ENCODE measurements at places on chromosomes 16 and 17.

GRCh38 chr17:2707721-2708584 is 3.6 kb downstream of the CLUH start:
- peaks cover 32% of the 10 kb centered on the region for H3K4me1 ChIP-seq
- peaks cover 22% of the 10 kb centered on the region for H3K27me3 ChIP-seq
- H3K36me3 ChIP-seq, result no peaks in the 10 kb centered on the region
- DNase-seq, result peak; percentile 79

DNA sequence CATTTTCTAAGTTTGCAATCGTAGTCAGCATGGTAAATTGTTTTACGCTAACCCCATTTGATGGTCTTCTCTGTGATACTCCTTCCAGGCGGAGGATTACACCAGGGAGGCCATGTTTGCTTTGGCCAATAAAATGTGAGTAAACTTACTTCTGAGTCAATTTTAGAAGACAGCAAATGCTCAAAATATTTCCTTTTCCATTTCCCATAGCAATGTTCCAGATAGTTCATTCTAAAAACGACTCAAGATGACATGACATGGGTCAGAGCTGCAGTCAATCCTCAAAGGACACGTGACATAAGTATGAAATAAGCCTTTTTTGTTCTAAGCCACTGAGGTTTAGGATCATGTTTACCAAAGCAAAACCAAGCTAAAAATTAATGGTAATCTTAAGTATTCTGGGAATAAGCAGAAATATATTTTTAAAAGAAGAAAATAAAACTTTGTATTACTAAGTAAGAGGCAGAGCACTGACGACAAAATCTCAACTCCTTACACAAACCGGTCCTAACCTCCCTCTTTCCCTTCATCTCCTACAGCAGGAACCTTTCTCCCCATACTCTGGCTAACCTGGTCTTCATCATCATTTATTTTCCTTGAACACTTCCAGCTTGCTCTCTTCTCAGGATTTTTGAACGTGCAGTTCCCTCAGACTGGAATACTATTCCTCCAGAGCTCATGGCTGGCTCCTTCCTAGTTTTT is 266.2 kb downstream of the CEP112 start:
- H3K36me3 ChIP-seq, result no peaks in the 10 kb centered on the region
- H3K27me3 ChIP-seq, result no peaks in the 10 kb centered on the region
- H3K4me1 ChIP-seq, result no peaks in the 10 kb centered on the region
- H3K27ac ChIP-seq, result no peak overlapping the region

DNA sequence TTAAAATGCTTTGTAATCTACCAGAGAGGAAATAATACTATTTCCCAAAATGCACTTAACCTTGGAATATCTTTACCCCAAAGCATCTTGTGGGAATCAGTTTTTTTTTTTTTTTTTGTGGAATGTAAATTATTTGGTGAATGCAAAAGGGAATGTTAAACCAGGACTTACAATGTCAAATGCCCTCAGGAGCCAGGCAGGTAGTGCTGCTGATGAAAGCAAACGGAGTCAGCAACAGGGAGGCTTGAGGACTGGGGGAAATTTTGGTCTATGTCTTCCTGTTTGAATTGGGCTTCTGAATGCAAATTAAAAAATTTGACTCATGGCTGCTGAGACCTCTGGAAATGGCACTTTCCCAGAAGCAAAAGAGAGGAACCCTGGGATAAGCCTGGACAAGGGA is 96.5 kb upstream of the NLRP1 start:
- peaks cover 8% of the 10 kb centered on the region for H3K4me1 ChIP-seq
- no peaks in the 10 kb centered on the region for H3K36me3 ChIP-seq
- no peak overlapping the region for H3K4me3 ChIP-seq
- peak; percentile 67 for DNase-seq
- H3K27me3 ChIP-seq, result no peaks in the 10 kb centered on the region

GRCh38 chr16:24188751-24189318 is 67.3 kb upstream of the CACNG3 start:
- H3K27me3 ChIP-seq, result no peaks in the 10 kb centered on the region
- no peak overlapping the region for H3K27ac ChIP-seq
- DNase-seq, result no peak
- peaks cover 8% of the 10 kb centered on the region for H3K4me1 ChIP-seq
- no peaks in the 10 kb centered on the region for H3K36me3 ChIP-seq

DNA sequence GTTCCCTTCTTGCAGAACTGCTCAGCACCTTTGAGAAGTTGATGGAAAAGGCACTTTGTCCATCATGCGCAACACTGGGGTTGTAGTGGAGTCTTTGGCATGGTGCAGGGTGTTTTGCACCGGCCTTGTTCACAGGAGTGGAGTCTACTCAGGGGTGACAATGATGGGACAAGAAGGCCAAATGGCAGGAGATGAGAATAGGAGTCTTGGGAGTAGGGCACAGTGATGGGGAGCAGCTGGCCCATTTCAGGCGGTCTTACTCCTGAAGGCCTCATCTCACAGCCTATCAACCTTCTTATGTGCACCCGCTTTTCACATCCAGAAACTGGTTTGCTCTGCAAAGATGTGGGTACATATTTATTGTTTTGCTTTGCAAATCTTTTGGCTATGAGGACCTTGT is 13.4 kb upstream of the KCNG4 start:
- H3K36me3 ChIP-seq, result no peaks in the 10 kb centered on the region
- no peak overlapping the region for H3K27ac ChIP-seq
- H3K4me1 ChIP-seq, result no peaks in the 10 kb centered on the region
- DNase-seq, result no peak

- no peaks in the 10 kb centered on the region for H3K36me3 ChIP-seq
- DNase-seq, result no peak
- H3K4me3 ChIP-seq, result no peak overlapping the region
- no peak overlapping the region for H3K27ac ChIP-seq
- no peaks in the 10 kb centered on the region for H3K27me3 ChIP-seq
- H3K4me1 ChIP-seq, result no peaks in the 10 kb centered on the region
Measured at GRCh38 chr17:22461460-22462145, 769.3 kb downstream of the KCNJ18 start.

- no peaks in the 10 kb centered on the region for H3K27me3 ChIP-seq
- H3K36me3 ChIP-seq, result no peaks in the 10 kb centered on the region
- no peaks in the 10 kb centered on the region for H3K4me1 ChIP-seq
- no peak overlapping the region for H3K27ac ChIP-seq
- DNase-seq, result no peak
Measured at GRCh38 chr16:57825298-57826044, 23.2 kb upstream of the KIFC3 start.

DNA sequence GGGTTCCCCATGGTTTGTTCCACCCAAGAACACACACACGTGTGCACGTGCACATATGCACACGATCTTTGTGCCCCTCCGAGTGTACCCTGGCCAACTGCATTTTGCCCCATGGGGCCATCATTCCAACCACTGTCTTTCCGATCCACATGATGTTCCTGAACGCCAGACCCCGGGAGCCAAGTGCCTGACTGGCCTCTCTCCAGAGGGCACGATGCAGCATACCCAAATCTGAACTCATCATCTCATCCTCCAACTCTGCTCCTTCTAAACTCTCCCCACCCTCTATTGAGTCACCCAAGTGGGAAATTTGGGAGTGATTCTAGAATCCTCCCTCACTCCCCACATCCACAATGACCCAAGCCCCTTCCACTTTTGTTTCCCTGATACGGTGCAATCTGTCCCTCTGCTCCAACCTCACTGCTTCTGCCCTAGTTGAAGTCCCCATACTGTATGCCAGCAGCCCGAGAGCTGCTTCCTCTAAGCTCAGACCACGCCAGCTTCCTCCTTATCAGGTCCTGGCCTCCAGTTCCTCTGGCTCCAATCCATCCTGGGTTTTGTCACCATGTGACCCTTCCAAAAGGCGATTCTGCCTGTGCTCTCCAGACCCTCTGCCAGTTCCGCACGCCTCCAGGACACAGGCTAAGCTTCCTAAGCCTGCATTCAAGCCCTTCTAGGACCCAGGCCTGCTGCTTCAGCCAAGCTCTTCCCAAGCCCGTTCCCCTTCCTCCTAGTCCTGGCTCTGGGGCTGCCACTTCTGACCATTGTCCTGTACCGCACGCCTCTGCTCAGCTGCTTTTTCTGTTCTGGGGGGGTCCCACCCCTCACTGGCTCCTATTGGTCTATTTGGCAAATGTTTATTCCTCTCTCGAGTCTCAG is 10.1 kb upstream of the TMEM208 start:
- no peak for DNase-seq
- H3K36me3 ChIP-seq, result no peaks in the 10 kb centered on the region
- H3K4me1 ChIP-seq, result no peaks in the 10 kb centered on the region
- H3K27ac ChIP-seq, result no peak overlapping the region

GRCh38 chr17:77174928-77175661 is 34.3 kb downstream of the SEC14L1 start:
- H3K27ac ChIP-seq, result no peak overlapping the region
- no peaks in the 10 kb centered on the region for H3K27me3 ChIP-seq
- H3K36me3 ChIP-seq, result peaks cover 18% of the 10 kb centered on the region
- H3K4me1 ChIP-seq, result 0 out of 2 replicates have a peak, but pooled peaks cover 14% of the 10 kb centered on the region

- H3K36me3 ChIP-seq, result no peaks in the 10 kb centered on the region
- DNase-seq, result no peak
- H3K27ac ChIP-seq, result no peak overlapping the region
Measured at GRCh38 chr17:48240562-48241130, 133.1 kb downstream of the SNX11 start.

GRCh38 chr16:31050280-31051030 is 17.1 kb downstream of the STX4 start:
- H3K4me1 ChIP-seq, result peaks cover 3% of the 10 kb centered on the region
- H3K27me3 ChIP-seq, result no peaks in the 10 kb centered on the region
- H3K27ac ChIP-seq, result no peak overlapping the region
- no peak overlapping the region for H3K4me3 ChIP-seq

- no peaks in the 10 kb centered on the region for H3K36me3 ChIP-seq
- H3K27ac ChIP-seq, result no peak overlapping the region
- no peaks in the 10 kb centered on the region for H3K27me3 ChIP-seq
- H3K4me1 ChIP-seq, result no peaks in the 10 kb centered on the region
Measured at GRCh38 chr17:34675605-34676004, 96.2 kb downstream of the TMEM132E start.

GRCh38 chr16:50878966-50879615 is 137.2 kb downstream of the CYLD start:
- H3K4me1 ChIP-seq, result no peaks in the 10 kb centered on the region
- no peaks in the 10 kb centered on the region for H3K36me3 ChIP-seq
- peak; percentile 64 for DNase-seq
- H3K27ac ChIP-seq, result no peak overlapping the region
- H3K27me3 ChIP-seq, result no peaks in the 10 kb centered on the region
- peak overlapping the region; percentile 54 for H3K4me3 ChIP-seq

GRCh38 chr17:16212793-16213192 is 2.5 kb downstream of the NCOR1 start:
- H3K4me1 ChIP-seq, result peaks cover 11% of the 10 kb centered on the region
- no peak for DNase-seq
- no peaks in the 10 kb centered on the region for H3K36me3 ChIP-seq
- H3K27me3 ChIP-seq, result no peaks in the 10 kb centered on the region
- no peak overlapping the region for H3K4me3 ChIP-seq

DNA sequence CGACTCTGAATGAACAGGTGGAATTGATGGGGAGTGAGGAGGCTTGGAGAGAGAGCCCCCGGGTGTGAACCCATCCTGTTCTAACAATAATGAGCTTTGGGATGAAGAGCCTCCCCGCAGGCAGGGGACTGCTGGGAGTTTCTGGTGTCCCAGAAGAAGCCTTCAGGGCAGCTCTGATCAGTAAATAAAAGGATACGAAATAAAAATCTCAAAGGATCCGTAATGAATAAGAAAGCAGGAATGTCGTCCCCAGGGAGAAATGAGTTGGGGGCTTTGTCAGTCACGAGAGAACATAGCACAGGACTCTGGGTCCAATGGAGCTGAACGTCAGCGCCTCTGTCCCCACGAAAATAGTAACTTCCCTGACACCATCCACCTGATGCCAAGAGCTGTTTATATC is 113.4 kb downstream of the PITPNC1 start:
- H3K4me3 ChIP-seq, result peak overlapping the region; percentile 6
- peak overlapping the region; percentile 39 for H3K27ac ChIP-seq
- peaks cover 37% of the 10 kb centered on the region for H3K4me1 ChIP-seq
